ENCODE measurements at places on chromosomes 2 and 18.

DNA sequence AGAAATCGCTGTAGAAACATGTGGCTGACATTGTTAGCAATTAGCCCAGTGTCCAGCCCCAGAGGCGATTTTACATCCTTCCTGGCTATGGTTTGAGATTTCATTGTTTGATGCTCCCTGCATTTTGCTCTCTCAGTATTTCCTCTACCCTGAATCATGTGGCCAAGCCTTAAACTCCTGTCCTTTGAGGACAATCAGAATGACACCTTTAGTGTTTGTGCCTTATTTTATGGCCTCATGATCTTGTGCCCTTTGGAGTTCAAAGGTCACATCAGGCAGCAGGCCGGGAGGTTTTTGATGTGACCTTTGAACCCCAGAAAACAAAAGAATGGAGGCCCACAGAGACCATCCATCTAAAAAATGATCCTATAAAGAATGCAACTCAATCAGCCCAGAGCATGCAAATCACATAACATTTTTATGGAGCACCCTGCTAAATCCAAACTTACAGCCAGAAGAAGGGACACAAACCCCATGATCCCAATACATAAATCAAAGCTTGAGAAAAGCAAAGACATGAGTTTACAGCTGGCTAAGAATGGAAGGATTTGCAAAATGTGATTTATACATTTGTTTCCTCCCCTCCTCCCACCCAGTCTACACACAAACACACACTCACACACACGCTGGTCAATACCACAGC is 52.5 kb downstream of the FECH start:
- DNase-seq: no peak

DNA sequence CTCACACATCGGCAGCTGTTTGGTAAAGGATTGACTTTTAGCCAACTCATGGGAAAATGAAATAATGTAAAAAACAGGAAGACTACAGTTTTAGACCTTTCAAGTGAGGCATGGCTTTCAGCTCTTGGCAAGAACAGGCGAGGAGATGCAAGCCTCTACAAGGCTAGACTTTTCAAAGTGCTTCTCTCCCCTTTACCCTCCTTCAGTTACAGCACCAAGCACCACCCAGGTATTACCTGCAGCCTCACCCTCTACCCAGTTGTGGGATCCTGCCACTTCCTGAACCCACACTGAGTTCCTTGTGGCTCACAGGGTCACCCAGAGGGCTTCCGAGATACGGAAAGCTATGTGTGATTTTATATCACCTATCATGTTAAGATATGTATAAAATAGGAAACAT is 14.7 kb downstream of the UGT1A10 start:
- no peak for DNase-seq

GRCh38 chr2:18701546-18701945 is 112.2 kb upstream of the NT5C1B start:
- DNase-seq: no peak

DNA sequence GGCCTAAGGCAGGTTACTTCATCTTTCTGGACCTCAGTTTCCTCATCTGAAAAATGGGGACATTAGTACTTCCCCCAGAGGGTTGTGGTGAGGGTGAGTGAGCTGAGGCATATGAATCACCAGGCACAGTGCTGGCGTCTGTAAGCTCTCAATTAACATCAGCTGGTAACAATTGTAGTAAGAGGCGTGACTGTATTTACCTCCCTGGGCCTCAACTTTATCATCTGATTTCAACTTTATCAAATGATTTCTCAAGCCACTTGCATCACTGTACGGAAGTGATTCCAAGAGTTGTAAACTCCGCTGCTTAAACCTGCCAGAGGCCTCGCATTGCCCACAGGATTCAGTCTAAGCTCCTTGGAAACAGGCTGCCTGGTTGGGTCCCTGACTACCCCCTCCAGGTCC is 53.6 kb upstream of the PKDCC start:
- DNase-seq: no peak

- DNase-seq: no peak
Observed at GRCh38 chr2:98902209-98903063, 33.6 kb downstream of the CRACDL start.
